ENCODE measurements at places on chromosomes 4 and X. TPM values are rescaled to one million over a fixed set of nuclear protein-coding genes. Genes with fewer than 3 reads are reported as not detected.

The SLC16A2 gene
- 0.24 TPM for polyA plus RNA-seq

The LRIT3 gene
- not detected for polyA plus RNA-seq

The TCEAL8 gene
- polyA plus RNA-seq: 56.3 TPM

The FANCB gene
- polyA plus RNA-seq: 2.2 TPM

The FAM236B gene
- polyA plus RNA-seq: not detected

DNA sequence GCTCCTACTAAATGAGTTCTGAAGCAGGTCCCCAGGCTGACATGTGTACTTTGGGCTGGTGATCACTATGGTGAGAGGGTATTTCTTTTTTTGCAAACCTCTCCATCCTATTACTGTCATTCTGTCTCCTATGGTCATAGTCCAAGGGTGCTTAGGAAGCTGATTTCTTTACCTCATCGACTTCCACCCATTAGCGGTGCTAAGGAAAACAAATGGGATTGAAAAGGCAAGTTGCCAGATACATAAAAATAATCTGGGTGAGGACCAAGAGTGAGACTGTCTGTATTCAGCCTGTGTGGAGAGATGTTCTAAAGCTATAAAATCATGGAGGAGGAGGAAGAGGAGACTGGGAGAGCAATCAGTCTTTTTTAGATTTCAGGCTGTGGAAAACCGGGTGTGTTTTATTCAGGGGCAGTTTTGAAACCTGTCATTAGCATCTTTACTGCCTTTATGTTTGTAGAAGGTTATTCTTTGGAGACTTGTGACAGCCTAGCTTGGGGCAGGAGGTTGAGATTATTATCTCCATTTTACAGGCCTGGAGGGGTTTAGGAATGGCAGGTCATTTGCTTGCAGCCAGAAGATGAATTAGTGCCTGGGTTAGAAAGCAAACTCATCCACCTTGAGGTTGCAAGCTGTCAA is 1.9 kb downstream of the TMEM164 start:
- DNase-seq: no peak

- DNase-seq: no peak
Observed at GRCh38 chr4:158649111-158649680, 22.5 kb downstream of the C4orf46 start.

- no peak for DNase-seq
Observed at GRCh38 chrX:125101971-125102755, 217.5 kb upstream of the TEX13C start.

DNA sequence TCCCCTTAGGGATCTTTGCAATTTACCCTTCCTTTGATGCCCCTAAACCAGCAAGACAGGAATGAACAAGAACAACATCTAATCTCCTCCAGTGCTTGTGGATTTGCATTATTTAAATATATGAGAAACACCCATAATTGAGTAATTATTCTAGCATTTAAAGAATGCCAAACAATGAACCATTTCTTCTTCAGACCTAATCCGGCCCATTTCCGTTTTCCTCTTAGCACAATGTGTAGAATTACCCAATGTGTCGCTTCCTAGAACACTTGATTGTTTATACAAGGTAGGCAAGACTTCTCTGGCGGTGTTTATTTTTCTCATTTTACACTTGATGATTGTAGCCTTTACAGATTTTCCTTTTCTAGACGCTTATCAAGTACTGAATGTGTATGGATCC is 43.5 kb downstream of the CLDN34 start:
- DNase-seq: no peak

DNA sequence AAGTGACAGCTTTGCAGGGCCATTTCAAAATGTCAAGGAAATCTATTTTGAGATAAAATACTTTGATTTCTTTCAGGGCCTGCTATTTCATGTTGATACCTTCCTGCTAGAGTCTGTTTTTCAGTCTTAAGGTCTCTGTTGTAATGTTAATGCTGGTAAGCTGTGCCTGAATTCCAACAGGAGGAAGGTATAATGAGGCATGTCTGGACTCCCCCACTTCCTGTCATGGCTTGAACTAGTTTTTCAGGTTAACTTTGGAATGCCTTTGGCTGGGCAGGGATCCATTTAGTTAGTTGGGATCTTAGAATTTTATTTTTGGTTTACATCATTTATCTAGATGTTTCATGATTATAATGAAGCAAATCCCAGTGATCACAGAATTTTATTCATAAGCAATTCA is 279.0 kb downstream of the CFAP47 start:
- no peak for DNase-seq

GRCh38 chrX:37846141-37846540 is 1.2 kb downstream of the DYNLT3 start:
- peak; percentile 27 for DNase-seq

DNA sequence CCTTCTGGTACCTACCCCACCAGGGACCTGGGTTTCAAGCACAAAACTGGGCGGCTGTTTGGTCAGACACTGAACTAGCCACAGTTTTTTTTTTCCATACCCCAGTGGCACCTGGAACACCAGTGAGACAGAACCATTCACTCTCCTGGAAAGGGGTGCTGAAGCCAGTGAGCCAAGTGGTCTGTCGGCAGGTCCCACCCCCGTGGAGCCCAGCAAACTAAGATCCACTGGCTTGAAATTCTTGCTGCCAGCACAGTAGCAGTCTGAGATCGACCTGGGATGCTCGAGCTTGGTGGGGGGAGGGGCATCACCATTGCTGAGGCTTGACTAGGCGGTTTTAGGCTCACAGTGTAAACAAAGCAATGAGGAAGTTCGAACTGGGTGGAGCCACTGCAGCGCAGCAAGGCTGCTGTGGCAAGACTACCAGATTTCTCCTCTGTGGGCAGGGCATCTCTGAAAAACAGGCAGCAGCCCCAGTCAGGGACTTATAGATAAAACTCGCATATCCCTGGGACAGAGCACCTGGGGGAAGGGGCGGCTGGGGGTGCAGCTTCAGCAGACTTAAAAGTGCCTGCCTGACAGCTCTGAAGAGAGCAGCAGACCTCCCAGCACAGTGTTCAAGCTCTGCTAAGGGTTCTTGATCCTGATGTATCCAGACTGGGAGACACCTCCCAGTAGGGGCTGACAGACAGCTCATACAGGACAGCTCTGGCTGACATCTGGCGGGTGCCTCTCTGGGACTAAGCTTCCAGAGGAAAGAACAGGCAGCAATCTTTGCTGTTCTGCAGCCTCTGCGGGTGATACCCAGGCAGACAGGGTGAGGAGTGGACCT is 223.0 kb downstream of the COX18 start:
- no peak for DNase-seq

- DNase-seq: no peak
Observed at GRCh38 chr4:130186931-130187330, 1091.0 kb downstream of the C4orf33 start.

DNA sequence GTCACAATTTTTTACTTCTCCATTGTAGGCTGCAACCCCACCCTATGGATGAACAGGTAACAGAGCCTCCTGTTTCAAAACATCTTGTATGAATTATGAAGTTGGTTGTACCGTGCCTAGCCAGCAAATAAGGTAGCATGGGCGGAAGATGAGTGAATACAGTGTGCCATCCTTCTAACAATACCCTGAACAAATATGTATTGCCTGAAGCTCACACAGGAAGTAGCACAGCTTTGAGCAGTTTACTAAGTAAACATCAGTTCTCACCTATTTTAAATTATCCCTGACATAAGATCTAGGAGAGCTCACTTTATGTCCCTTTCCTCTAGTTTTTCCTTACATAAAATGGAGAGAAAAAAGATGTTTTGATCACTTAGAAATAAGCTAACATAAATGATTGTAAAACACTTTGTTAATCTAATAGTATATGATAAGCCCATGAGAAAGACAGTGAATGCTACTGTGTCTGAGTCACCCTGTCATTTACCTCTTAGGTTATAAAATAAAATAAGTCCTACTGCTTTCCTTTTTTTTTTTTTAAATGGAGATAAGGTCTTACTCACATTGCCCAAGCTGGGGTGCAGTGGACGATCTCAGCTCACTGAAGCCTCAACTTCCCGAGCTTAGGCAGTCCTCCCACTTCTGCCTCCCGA is 36.6 kb downstream of the GRSF1 start:
- DNase-seq: no peak

DNA sequence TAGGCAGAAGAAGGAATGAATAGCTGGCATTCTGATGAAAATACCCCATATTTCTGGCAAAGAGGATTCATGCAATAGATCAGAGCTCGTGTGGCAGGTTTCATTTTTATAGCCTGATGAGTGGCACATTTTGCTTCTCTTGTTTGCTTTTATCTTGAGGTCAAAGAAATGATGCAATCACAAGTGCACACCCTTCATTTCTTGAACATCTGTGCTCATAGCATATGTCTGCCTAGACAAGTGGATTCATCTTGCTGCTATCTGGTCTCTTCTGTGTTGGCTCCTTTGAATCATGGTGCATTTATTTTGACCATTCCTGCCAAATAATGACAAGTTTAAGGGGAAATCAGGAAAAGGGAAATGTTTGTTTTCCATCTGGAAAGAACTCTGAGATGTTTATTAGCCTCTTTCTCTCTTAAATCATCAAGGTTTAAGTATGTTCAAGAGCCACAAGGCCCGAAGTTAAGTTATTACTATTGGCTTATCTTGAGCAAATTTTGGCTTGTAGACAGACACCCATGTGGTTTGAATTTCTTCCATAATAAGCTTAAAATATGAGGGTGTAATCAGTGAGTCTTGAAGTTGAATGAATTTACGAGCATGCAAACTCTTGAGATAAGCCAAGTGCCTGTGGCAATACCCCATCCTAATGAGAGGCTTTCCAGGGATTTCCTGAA is 59.3 kb upstream of the HS3ST1 start:
- no peak for DNase-seq

GRCh38 chrX:39311646-39312045 is 510.4 kb downstream of the MID1IP1 start:
- peak; percentile 15 for DNase-seq

GRCh38 chr4:4267981-4268380 is 20.0 kb upstream of the TMEM128 start:
- no peak for DNase-seq

GRCh38 chr4:105620640-105621323 is 68.4 kb downstream of the ARHGEF38 start:
- DNase-seq: no peak
